Stimulated activated CD4-positive, alpha-beta T cell treated with anti-CD3 and anti-CD28 coated beads, Interleukin-1b, Interleukin-23, amount 100 ng/mL, for 1 hour (primary cell): ENCODE measurements at places on chromosomes 6 and 20.

GRCh38 chr20:39524371-39524911, 562.3 kb downstream of the DHX35 start:
- DNase-seq = no peak

DNA sequence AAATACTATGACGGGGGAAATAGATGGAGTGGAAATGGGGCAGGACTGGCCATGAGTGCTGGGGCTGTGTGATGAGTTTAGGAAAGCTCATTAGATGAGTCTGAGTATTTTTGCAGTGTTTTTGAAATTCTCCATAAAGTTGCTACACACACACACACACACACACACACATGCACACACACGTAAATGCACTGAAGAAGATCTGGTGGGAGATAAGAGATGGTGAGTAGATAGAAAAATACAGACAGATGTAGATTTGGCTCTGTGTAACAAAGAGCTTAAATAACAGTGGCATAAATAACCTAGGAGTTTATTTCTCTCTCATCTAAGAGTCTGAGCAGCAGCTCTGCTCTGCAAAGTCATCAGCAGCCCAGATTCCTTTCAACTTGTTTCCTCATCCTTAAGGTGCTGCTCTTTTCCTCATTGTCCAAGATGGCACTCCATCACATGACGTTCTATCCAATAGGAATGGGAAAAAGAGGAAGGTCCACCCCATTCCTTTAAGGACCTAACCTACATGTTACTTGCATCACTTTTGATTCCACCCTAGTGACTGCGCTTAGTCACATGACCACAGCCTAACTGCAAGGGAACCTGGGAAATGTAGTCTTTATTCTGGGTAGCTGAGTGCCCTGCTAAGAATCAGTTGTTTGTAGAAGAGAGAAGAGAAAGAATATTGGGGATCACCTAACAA, 76.4 kb downstream of the EYA2 start:
- DNase-seq = no peak

GRCh38 chr6:132287101-132287500, 114.2 kb downstream of the MOXD1 start:
- no peak for DNase-seq

- no peak for DNase-seq
Observed at GRCh38 chr20:7672571-7672970, 267.7 kb downstream of the HAO1 start.

DNA sequence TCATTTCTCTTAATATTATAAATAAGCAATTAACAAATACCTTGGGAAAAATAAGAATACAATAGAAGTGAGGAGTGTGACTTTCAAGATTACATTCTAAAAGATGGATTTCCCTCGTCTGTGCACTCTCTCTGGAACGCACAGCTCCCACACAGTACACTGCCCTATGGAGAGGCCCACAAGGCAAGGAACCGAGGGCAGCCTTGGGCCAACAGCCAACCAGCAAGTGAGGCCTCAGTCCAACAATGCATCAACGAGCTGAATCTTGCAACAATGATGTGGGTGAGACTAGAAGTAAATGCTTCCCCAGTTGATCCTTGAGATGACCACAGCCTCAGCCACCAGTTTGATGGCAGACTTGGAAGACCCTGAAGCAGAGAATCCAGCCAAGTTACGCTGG, 34.5 kb upstream of the AVP start:
- no peak for DNase-seq

DNA sequence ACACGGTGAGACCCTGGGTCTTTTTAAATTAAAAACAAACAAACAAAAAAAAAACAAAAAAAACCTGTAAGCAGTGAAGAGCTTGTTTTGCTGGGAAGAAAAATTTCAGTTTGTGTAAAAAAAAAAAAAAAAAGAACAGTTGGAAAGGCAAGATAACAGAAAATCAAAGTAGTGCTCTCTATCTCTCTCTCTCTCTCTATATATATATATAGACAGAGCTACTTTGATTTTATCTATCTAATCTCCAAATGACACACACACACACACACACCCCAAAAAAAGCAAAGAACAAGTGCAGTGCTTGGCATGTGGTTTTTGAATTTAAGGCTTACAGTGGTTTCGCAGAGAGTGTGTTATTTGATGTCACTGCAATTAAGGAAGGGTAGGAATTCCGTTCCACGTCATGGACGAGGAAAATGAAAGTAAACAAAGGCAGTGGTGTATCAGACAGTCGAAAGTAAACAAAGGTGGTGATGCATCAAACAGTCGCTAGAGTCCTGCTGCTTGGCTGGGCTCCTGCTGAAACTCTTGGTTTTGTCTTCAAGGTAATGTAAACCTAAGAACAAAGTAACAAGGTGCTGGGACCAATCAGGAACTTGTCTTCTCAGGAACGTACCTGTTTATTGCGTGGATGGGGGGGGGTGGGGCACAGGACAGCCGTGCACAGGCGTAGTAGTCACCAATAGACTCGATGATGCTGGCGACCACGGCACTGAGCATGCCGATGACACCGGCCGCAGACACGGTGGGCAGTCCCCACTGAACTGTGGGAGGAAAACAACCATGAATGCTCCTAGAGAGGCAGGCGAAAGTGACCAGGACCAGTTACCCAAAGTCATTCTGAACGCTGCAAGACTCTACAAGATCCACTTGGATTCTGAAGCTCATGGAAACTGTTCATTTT, 131.8 kb downstream of the SLC23A2 start:
- DNase-seq = no peak

GRCh38 chr20:25534845-25535244, 50.5 kb downstream of the NINL start:
- no peak for DNase-seq

DNA sequence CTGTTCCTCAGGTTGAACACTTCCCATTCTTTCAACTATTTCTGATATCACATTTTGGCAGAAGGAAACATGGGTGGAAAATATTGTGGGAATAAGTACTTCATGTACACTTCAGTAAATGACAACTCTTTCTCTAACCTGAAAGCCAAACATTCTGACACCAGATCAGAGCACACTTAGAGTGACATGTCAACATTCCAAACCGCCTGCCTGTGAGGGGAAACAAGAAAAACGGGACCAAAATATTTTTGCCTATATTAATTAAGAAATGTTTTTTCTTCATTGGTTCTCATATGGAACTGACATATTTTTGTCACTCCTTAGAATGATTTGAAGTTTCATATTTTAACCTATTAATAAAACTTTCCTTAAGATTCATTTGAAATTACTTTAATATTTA, 483.1 kb downstream of the MAFB start:
- DNase-seq = no peak

GRCh38 chr6:117776441-117776840, 101.2 kb downstream of the NUS1 start:
- DNase-seq = no peak

DNA sequence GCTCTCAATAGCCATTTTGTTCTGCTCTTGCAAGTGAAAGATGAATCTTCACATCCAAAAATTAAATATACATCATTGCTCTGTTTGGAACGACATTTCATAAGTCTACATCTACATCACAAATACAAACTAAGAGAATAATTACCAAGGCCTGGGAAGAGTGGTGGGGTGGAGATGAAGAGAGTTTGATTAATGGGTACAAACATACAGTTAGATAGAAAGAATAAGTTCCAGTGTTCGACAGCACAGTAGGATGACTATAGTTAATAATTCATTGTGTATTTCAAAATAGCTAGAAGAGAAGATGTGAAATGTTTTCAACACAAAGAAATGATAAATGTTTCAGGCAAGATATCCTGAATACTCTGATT, 38.0 kb upstream of the CAP2 start:
- DNase-seq = no peak

GRCh38 chr20:24135781-24136180, 147.2 kb upstream of the GGTLC1 start:
- DNase-seq = no peak

DNA sequence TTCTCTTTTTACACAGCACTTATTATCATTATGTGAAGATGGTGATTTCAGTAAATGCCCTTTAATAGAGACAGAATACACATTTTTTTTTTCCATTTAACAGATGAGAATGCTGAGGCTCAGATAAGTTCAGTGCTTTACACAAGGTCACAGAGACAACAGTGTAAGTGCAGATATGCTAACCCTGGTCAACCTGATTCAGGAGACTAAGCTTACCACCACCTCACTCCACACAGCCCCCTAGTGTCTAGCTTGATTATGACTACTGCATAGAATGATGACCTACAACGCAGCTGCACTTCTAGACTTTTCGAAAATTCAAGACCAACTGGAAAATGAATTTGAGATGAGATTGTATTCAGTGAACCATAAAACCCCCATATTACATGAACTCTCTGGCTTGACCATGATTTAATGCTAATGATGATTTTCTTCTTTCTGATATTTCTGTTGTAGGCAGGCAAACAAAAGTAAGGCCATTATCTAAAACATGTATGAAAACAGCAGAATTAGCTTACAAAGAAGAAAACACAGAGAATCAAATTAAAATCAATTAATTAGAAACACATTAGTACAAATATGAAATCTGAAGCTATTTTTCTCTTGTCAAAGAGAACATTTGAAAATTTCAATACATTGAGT, 212.1 kb upstream of the PHACTR1 start:
- DNase-seq = no peak

DNA sequence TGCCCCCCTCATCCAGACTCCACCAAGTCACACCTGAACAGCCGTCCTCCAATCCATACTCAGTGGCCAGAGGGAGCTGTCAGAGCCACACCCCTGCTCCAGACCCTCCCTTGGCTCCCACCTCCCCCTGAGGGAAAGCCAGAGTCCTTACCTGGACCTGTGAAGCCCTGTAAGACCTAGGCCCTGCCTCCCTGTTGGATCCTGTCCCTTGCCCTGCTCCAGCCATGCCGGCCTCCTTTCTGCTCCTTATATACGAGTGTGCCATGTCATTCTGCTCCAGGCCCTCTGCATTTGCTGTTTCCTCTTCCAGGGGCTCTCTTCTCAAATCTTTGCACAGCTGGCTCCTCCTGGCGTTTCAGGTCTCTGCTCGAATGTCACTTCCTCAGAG, 100.3 kb upstream of the MYL9 start:
- no peak for DNase-seq

GRCh38 chr6:27392623-27393022, 4.1 kb downstream of the ZNF391 start:
- no peak for DNase-seq

- DNase-seq = no peak
Observed at GRCh38 chr6:166861304-166861703, 95.0 kb downstream of the RNASET2 start.

- no peak for DNase-seq
Observed at GRCh38 chr6:168194732-168195567, 115.9 kb upstream of the FRMD1 start.

DNA sequence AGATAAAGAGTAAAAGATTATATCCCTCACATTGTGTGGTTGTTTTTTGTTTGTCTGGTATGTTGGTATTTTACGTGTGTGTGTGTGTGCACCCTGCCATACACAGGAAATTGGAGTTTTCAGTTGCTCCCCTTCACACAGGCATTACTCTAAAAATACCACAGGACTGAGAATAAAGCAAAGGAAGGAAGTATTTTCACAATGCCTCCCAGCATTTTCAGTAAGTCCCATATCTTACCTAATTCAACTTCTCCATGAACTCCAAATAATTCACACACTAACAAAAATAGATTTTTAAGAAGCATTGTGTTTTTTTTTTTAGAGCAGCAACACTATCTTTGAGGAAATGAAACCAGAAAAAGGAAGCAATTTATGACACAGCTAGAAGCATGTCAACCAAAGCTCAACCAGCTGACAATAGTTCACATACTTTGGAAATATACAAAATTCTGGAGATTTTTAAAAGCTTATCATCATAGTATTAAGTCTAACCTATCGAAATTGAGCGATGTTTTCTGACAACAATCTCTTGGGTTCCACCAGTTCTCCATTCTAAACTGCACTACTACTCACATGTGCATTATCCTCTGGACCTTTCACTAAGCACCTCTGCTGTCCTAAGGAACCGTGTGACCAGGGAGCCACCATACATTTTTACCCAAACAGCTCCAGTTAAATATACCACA, 2.1 kb downstream of the UBE2J1 start:
- DNase-seq = no peak

GRCh38 chr6:90263633-90264032, 33.0 kb downstream of the BACH2 start:
- DNase-seq = no peak

DNA sequence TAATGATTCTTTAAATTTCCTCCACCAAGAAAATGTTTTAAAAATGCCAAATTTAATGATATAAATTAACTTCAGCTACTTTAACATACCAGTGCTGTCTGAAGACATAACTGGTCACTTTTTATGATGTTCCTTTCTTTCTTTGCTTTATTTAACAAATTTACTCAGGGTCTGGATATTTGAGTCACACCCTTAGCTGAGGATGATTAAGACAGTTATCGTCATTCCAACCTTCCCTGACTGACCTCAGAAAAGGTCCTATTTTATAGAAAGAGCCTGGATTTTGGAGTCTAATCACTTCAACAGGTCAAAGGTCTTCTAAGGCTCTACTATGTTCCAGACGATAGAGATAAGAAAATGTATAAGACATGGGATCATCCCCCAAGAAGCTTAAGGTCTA, 47.4 kb upstream of the CEP162 start:
- DNase-seq = no peak

DNA sequence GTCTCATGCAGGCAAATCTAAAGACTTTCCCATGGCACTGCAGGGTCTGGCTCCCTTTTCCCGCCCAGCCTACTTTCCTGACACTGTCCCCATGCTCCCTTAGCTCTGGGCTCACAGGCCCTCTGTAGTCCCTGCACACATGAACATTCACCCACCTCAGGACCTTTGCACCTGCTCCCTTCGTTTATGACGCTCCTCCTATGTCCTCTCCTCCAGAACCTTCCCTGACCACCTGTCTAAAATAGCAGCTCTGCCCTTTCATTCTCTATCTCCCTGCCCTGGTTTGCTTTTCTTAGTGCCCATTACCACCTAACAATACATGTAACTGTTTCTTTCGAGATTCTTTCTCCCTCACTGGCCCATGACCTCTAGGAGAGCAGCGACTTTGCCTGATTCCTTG, 22.3 kb downstream of the HM13 start:
- no peak for DNase-seq
